Hematopoietic multipotent progenitor cell (in vitro differentiated cells): ENCODE measurements at places on chromosomes 7 and 10. TPM values are rescaled to one million over a fixed set of nuclear protein-coding genes. Genes with fewer than 3 reads are reported as not detected.

Gene AKR1C4
- not detected for total RNA-seq

Gene DNAJC12
- 1.9 TPM for total RNA-seq

- no peak for DNase-seq
These were observed 260.2 kb downstream of the XPNPEP1 start for GRCh38 chr10:109663122-109663521.

DNA sequence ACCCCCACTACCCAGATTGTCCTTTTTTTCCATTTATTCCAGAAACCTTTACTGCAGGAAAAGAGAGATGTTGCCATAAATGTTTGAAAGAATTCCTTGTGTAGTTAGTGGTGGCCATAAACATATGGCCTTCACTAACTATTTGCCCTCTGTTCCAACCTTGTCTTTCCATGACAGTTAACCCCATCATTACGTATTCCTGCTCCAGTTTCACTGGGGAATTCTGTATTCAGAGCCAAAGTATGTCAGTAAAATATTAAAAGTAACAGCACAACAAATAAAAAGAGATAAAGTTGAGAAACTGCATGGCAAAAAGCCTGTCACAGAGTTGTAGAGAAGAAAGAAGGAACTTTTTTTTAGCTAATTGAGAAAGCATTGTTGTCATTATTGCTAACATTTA lies 261.3 kb downstream of the BICC1 start:
- no peak for DNase-seq

- no peak for DNase-seq
These were observed 69.5 kb upstream of the CUX1 start for GRCh38 chr7:101747879-101748345.

GRCh38 chr7:3037259-3037658 lies 6.4 kb downstream of the CARD11 start:
- no peak for DNase-seq
